ENCODE measurements at places on chromosomes 13 and 19.

DNA sequence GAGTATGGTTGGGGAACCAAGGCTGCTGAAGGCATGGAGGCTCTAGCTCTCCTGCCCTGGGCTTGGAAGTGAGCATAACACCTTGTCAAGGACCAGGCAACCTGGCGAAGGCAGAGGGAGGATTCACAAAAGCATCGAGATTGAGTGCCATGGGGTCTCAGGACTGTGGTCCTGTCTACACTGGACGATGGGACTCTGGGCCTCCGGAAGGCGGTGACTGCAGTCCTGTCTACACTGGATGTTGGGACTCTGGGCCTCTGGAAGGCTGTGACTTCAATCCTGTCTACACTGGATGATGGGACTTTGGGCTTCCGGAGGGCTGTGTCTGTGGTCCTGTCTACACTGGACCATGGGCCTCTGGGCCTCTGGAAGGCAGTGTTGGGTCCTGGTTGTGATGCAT lies 290.4 kb downstream of the TEX29 start:
- no peak for DNase-seq

DNA sequence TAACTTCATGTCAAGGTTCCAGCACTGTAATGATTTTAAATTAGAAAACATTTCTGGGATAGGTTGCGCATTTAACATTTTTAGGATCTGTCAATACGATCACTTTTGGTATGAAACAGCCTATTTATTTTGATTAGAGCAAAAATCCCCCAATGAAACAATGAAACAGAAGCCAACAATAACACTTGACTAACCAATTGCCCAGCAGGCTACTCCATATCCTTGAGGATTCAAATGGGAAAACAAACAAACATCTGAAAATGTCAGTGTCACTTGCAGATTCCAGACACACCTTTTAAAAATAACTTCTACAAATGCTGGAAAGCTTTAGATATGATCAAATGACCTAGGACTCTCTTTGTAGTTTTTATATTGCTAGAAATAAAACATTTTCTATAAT lies 1412.5 kb upstream of the PRR20A start:
- no peak for DNase-seq

DNA sequence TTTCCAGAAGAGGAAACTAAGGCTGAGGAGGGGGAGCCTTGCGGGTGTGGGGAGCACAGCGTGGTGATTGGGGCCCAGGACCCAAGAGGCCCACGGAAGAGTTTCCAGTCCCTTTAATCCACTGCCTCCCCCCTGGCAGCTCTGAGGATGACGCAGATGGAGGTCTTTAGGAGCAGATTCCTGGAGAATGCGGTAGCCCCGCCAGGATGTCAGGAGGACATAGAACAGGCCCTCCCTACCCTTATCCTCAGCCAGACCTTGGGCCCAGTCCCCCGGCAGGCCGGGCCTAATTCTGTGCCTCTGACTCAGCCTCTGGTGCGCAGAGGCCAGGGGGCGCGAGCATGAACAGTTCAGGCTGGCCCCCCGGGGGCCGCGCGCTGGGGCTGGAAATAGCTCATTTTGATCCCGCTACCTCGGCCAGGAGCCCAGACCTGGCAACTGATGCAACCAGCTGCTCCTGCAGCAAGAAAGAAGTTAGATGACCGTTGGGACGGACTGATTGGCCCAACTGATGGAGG lies 461 bp upstream of the HSPB6 start:
- no peak for DNase-seq

DNA sequence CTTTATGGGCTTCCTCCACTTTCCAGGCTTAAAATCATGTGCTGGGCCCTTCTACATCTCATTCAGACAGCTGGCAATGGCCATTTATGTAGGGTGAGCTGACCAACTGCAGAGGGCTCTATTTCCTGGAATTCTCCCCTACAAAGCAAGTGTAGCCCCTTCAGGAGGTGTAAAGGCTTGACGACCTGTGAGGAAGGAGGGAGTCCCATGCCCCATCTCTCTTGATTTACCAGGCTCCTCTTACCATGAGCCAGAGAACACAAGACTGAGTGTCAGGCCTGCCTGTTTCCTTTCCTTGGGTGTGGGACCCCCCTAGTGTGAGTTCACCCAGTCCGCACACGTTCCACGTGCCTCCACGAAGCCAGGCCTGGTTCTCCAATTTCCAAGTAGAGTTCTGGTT lies 16.6 kb downstream of the ZNF536 start:
- no peak for DNase-seq

GRCh38 chr19:11551603-11552235 lies 7.3 kb downstream of the ELOF1 start:
- no peak for DNase-seq

DNA sequence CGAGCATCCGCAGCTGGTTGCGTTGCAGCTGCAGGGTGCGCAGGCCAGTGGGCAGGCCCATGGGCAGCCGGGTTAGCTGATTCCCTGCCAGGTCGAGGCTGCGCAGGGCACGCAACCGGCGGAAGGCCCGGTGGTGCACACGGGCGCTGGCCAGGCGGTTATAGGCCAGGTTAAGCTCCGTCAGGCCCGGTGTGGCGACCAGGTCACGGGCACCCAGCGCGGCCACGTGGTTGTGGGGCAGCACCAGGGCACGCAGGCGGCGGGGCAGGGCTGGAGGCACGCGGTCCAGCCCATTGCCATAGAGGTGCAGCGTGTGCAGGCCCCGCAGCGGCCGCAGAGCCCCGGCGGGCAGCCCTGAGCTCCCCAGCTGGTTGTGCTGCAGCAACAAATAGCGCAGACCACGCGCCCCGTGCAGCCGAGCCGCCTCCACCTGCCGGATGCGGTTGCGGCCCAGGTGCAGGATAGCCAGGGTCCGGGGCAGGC lies 5.3 kb downstream of the PODNL1 start:
- no peak for DNase-seq

Data from CD4-positive, alpha-beta T cell treated with Interleukin-10 for 1 hour (primary cell).